Mucosa of descending colon (tissue), 3 donors: ENCODE measurements at places on chromosomes 6 and 20. TPM values are rescaled to one million over a fixed set of nuclear protein-coding genes. Genes with fewer than 3 reads are reported as not detected.

Gene WFDC12
- not detected for total RNA-seq

Gene FOXQ1
- total RNA-seq: 0.60 TPM

Gene TNFRSF21
- 54.8 TPM for total RNA-seq

DNA sequence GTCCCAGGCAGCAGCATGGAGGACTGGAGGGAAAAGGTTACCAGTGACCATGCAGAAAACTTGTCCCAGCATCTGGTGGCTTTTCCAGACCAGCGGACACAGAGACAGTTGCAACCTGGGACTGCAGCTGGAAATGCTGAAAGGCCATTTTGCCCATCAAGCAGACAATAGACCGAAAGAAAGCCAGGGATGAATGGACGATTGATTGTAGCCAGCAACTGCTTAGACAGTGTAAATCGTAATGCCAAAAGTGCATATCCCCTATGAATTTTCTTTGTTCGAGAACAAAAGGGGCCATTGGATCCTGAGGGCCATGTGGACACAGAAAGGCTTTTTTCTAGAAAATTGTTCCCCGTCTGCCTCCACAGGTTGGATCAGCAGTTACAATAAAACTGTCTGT lies 115.7 kb downstream of the MBOAT1 start:
- DNase-seq: no peak

DNA sequence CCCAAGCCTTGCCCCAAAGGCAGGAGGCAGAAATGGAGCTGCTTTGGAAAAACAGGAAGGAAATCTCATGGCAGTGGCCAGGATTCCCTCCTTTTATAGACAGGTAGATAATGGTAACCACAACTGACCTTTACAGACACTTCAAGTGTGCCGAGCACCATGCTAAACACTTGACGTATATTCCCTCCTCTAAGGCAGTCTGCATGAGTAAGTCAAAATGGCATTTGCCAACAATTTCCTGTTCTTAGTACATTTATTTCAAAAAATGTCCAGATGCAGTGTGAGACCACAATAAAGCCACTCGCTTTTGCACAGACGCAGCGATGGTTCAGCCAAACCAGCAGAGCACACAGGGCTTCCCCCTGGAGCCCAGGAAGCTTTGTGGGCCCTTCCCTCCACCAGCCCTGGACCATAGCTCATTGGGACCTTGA lies 16.5 kb upstream of the GPR6 start:
- no peak for DNase-seq

- DNase-seq: no peak
Measured at GRCh38 chr6:129517288-129517687, 192.7 kb downstream of the ARHGAP18 start.

GRCh38 chr6:135183532-135184440 lies 2.7 kb downstream of the MYB start:
- peak; percentile 87 for DNase-seq

DNA sequence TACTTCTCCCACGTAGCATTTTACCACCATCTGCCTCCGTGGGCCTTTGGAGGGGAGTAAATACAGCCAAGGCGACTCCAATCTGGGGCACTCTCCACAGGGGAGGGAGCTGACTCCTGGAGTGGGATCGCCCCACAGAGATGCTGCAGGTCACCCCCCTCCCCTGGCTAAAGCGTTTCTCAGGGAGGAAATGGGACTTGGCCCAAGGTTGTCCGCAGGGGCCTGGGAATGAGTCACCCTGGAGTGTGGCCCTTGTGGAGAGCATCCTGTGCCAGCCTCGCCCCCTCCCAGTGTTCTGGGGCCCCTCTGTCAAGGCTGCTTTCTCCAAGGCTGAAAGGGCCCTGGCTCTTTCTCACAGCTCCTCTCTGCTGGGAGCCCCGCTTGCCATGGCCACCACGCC lies 84.5 kb upstream of the QKI start:
- DNase-seq: no peak

GRCh38 chr6:89612121-89612520 lies 26.4 kb downstream of the LYRM2 start:
- DNase-seq: no peak

- no peak for DNase-seq
Measured at GRCh38 chr6:120569714-120570113, 764.6 kb downstream of the TBC1D32 start.

DNA sequence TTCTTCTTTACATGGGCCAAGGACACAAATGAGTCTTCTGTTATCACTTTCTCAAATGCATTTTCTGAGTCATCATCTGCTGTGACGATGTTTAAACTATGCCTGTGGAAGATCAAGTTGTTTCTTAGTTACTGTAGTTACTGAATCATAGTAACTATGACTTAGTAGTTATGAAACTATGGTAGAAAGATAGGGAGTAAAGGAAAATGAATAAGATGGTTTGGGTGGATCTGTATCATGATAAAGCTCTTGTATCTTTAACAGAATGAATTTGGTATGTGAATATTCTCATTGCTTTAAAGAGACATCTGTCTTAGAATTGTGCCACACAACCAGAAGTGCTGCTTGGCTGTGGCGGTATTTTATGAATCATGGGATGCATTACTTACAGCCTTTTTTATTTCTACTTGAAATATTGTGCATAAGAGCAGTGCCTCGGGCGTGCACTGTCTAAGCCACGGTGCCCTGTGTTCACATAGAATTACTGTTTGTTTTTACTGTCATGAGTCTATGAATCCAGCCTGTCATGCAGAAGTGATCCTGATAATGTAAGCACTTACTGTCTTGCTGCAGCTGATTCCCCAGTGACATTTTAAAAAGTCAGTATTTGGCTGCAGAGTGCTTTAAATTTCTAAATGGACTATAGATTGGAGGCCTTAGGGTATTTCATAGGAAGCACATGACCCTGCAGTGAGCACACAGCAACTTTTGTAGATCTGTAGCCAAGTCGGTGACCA lies 215.2 kb downstream of the TMEM242 start:
- DNase-seq: no peak

GRCh38 chr6:34985236-34985635 lies 96.2 kb downstream of the ANKS1A start:
- no peak for DNase-seq

- DNase-seq: no peak
Measured at GRCh38 chr6:161115468-161115867, 123.9 kb downstream of the MAP3K4 start.

- DNase-seq: no peak
Measured at GRCh38 chr6:1135726-1136414, 176.0 kb upstream of the FOXQ1 start.

GRCh38 chr20:50369225-50370035 lies 140.8 kb upstream of the PTPN1 start:
- DNase-seq: peak; percentile 93

DNA sequence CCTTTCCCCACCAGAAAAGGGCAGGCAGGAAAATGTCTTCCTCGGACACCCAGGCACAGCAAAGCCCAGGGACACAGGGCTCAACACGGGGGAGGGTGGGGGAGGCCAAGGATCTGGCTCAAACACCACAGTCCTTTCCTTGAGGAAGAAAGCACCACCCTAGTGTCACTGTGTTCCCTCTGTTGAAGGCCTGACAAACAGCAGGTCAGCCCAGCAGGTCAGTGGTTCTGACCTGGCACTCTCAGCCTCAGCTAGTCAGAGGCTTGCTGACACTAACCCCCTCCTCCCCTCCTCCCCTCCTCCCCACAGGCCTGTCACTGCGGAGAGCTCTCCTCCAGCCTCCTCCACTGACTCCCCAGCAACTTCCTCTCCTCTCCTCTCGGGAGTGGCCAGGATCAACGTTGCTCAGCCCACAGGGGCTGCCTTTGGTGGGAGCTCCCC lies 239.6 kb downstream of the LRFN2 start:
- DNase-seq: no peak

GRCh38 chr20:1327827-1328679 lies 886 bp downstream of the SDCBP2 start:
- DNase-seq: peak; percentile 56

DNA sequence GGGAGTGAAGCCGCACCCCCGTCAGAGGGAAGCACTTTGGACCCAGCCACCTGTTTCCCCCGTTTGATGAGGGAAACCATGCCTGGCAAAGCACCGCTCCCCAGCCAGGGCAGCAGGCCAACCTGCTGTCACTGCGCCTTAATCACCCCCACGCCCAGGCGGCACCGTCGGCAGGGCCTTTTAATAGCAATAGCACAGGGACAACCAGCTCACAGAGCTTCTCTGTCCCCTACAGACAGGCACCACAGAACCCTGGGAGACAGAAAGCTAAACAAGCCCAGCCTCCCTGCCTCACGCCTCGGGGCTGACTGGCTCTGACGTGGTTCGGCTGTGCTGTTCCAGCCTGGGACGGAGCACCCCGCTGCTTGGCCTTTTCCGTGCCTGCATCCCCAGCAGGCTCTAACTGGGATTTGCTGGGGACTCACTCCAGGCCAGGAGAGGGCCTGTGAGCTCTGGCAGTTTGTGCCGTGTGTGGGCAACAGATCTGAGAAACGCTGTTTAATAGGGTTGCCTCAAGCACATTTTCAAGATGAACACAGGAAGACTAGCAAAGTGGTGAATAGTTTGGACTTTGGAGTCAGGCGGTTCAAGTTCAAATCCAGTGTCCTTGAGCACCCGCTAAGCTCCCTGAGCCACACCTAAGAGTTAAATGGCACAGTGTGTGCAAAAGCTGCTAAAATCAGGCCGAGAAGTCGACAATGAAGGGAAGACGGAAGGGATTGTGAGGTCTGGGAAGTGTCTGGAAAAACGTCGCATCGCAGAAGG lies 223.8 kb downstream of the NRN1 start:
- DNase-seq: peak; percentile 95

GRCh38 chr6:16596616-16597331 lies 164.5 kb downstream of the ATXN1 start:
- no peak for DNase-seq

DNA sequence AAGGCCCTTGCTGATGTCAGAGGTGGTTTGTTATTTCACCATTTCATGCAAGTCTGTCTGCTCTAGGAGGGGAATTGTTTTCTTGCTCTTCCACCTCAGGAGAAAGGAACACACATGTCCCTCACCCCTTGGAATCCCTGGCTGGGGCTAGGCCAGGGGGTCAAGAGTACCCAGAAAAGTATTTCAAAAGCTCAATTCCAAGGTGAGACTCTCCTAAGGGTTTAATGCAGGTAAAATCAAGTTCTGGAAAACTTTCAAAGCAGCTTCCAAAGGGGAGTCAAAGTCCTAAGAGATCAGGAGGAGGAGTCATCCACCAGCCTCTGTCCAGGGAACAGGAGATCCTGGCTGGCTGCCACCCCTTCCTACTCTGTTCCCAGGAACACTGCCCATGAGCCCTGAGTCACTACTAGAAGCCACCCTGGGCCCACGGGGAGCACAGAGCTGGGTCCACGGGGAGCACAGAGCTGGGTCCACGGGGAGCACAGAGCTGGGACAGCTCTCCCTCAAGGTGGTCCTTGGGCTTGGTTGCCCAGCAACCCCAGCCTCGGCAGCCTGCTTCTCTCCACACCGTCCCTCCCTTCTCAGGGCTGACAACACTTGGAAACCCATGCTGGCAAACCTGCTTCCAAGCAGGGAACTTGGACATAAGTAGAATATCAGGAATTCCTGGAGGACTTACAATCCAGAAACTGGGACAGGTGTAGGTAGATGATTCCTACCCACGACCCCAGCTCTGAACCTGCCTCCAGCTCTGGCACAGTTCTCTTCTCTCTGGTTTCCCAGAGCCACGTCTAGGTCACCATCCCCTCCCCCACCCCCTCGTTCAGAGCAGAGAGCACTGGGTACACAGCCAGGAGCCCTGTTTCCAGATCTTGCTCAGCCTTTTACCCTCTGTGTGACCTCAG lies 35.3 kb upstream of the CDKN1A start:
- DNase-seq: peak; percentile 93

DNA sequence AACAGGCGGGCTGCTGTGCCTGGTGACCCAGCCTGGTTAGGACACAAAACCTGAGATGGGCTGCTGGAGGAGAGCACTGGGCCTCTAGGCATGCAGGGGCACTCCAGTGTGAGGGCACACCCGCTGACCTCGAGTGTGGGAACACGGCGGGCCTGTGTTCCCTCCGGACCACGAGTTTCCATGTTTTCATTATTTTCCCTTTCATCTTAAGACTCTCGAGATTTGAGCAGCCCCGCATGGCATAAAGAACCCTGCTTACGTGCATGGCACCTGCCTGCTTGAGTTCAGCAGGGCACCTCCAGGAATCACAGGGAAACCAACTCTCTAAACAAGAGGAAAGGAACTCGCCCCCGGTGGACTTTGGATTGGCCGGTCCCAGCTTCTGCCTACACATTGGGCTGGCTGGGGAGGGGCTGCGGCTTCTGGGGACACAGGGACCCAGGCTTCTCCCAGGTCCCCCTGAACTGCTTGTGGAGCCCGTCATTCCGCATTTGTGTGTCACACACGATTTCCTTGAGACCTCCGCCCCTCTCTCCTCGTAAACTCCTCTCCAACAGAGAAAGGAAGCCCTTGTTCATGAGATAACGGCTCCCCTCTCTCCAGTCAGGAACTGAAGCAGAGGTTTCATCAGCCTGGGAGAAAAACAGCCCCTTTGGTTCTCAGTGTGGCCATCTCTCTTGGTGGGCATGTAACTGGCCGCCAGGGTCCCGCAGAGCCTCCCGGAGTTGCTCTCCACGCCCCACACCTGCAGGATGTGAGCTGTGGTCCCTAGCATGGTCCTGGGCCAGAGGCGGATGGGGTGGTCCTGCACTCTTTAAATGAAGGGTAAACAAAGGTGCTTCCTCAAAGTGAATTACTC lies 181.8 kb downstream of the TTLL2 start:
- peak; percentile 45 for DNase-seq

DNA sequence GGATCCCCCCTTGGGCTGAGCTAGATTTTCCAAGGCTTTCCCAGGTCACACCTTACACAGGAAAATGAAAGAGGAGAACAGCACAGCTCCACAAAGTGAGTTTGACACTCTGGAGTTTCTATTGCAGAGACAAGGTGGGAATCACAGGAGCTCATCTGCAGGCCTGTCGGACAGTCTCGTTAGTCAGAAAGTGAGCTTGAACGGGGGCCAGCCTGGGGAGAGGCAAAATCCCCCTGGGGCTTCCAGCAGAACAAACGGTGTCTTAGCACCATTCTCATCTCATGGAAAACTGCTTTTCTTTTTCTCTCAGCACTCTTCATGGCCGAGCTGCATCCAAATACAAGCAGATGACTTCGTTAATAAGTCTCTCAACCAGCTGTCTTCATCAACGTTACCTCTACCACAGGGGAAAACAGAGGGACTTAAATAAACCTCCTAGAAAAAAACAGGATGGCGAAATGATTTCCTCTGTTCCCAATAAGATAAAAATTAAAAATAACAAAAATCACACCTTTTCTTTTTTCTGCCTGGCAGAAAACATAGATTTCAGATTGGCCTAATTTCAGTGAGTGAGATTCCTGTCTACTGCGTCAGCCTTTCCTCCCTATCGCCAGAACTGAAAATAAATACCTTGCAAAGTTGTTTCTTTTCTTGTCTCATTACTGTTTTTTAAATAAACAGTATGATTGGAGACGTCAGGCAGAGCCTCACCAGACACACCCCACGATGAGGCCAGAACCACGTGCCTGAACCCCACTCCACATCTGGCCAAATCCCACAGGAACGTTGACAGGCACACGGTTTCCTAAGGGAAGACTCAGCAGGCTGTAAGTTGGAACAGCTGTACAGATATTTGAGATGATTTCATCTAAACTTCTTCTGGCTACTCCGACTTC lies 219.0 kb downstream of the TTLL2 start:
- DNase-seq: peak; percentile 17

DNA sequence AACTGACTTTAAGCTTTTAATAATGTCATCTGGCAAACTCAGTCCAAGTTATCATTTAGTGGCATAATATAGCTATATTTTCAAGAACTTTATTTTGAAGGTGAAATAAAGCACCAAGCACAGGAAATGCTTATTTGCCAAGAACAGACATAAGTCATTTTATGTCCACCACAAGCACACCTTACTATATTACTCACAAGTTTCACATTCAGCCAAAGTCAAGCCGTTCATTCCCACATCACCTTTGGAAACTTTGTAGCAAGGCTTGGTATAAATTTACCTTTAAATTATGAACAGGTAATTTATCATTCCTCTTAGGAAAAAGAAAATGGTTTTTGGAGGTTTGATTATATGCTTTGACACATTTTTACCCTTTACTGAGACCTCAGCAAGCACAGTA lies 236.8 kb upstream of the FKBP1C start:
- no peak for DNase-seq
